ENCODE measurements at places on chromosomes 5 and 9. TPM values are rescaled to one million over a fixed set of nuclear protein-coding genes. Genes with fewer than 3 reads are reported as not detected.

GRCh38 chr9:129109952-129110739 lies 447 bp downstream of the CRAT start:
- no peak for DNase-seq

- no peak for DNase-seq
Measured at GRCh38 chr5:142382186-142382585, 57.4 kb upstream of the SPRY4 start.

DNA sequence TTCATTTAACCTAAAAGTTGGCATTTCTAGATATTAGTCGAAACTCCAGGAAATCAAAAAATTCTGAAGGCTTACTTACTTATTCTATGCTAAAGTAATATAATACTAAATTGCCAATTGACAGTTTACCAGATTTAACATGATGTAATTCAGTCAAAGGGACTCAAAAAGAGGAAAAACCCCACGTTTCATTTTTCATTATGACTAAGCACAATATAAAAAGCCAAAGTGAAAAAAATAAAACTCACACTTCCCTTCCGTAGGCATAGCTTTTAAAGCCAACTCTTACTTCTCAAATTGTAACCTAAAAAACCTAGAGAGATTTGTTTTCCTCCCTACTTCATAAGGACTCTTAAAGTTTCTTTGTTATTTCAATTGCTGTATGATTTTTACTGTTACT lies 146.6 kb downstream of the RAPGEF6 start:
- DNase-seq, result no peak

- no peak for DNase-seq
Measured at GRCh38 chr5:142977363-142978051, 207.3 kb downstream of the ARHGAP26 start.

The CTSV gene
- total RNA-seq, result 0.34 TPM

The PCDHB16 gene
- total RNA-seq, result 5.9 TPM

DNA sequence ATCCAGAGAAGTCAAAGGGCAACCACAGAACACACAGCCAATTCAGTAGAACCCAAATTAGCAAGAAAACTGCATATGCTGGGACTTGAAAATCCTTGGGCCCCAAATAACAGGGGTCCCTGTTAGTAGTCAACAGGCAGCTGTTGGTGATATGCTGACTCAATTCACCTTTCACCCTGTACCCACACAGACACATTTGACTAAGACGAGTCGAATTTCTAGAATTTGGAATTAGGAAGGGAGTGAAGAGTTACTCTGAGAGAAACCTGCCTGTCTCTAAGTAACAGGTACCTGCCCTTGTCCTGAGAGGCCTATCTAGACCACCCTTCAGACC lies 821 bp upstream of the VCP start:
- no peak for DNase-seq

GRCh38 chr5:167440846-167441245 lies 850.6 kb upstream of the WWC1 start:
- DNase-seq, result no peak

- DNase-seq, result no peak
Measured at GRCh38 chr5:173291722-173292658, 36.2 kb downstream of the STC2 start.

- no peak for DNase-seq
Measured at GRCh38 chr5:167294882-167295680, 996.4 kb upstream of the WWC1 start.

- no peak for DNase-seq
Measured at GRCh38 chr9:137385061-137385655, 37.8 kb downstream of the EXD3 start.

DNA sequence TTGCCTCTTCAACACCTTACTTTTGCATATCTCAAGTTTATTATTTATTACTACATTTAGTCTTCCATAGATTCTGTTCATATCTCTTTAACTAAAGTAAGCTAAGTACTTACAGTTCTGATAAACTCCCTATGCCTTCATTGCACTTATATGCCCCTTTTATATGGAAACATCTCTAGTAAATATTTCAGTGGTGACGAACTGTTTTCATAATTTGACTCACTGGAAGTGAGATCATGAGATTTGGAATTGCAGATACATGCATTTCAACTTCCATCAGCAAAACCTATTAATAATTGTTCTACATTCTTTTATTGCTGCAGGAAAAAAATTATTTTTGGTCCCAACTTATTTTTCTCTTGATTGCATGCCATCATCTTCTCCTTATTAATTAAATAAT lies 263.5 kb downstream of the CD180 start:
- no peak for DNase-seq

GRCh38 chr5:76406673-76407072 lies 3.6 kb downstream of the IQGAP2 start:
- no peak for DNase-seq

GRCh38 chr5:121745407-121745806 lies 106.3 kb upstream of the FTMT start:
- DNase-seq, result no peak

The LVRN gene
- 0.46 TPM for total RNA-seq

The DRD1 gene
- 0.35 TPM for total RNA-seq

DNA sequence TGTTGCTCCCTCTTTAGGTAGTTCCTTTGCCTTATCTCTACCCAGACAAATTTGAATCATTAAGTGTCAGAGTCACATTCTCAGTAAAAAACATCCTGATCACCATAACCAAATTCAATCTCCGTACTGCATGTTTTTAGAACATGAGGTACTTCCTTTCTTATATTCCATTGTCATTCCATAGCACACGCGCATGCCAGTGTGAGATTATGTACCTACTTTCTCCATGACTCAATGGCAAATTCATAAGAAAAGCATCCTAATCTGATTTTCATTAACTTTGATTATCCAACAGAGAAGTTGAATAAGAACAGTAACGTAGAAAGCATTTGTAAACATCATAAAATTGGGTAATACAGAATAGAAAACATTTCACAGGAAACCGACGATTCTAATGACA lies 1118.6 kb upstream of the CDH9 start:
- no peak for DNase-seq

- no peak for DNase-seq
Measured at GRCh38 chr5:95809414-95809960, 13.0 kb downstream of the GLRX start.

The PKN3 gene
- total RNA-seq, result 4.2 TPM

DNA sequence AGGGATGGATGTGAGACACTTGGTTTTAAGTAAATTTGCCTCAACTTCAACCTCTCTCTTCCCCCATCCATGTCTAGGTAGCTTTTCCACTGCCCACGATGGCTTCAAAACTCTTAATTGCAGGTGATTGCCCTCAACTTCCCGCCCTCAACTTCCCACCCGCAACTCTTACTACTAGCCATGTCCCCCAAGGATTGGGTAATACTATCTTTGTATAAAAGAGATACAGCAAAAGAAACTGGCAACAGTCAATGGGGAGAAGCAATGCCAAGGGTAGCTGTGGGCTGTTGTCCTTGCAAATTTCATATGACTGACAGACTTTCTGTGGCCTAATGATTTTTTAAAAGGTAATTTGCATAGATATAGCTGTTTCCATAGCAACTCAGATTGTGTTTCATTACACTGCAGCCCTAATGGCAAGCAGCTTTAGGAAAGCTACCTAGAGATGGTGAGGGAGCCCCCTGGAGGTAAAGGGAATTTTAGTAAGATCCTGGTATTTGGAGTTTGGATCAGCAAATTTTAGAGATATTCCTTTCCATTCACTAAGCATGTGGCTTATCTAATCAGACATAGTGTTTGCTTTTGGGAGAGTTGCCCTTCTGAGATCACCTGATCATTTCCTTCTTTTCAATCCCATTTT lies 421.5 kb upstream of the DAP start:
- DNase-seq, result no peak

The GPSM1 gene
- total RNA-seq, result 40.0 TPM

The OTULINL gene
- 4.3 TPM for total RNA-seq

The GCNT1 gene
- 11.0 TPM for total RNA-seq

GRCh38 chr5:163612358-163613149 lies 107.1 kb downstream of the MAT2B start:
- DNase-seq, result no peak

The ADAMTS12 gene
- 32.9 TPM for total RNA-seq

DNA sequence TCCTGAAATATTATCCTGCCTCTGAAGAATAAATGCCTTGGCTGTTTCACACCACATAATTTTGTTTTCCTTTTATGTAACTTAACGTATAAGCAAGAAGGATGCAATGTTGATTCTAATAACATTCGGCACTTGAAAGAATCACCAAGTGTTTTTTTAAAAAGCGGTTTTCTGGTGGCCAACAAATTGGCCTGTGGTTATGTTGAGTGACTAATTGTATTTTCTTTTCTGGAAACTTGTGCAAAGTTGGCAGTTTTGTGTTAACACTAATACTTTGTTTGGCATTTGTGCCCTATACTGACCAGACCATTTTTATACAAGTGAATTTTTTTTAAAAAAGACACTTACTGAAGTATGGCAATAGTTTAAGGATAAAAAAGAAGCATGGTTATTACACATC lies 452.7 kb downstream of the BNC2 start:
- DNase-seq, result no peak

DNA sequence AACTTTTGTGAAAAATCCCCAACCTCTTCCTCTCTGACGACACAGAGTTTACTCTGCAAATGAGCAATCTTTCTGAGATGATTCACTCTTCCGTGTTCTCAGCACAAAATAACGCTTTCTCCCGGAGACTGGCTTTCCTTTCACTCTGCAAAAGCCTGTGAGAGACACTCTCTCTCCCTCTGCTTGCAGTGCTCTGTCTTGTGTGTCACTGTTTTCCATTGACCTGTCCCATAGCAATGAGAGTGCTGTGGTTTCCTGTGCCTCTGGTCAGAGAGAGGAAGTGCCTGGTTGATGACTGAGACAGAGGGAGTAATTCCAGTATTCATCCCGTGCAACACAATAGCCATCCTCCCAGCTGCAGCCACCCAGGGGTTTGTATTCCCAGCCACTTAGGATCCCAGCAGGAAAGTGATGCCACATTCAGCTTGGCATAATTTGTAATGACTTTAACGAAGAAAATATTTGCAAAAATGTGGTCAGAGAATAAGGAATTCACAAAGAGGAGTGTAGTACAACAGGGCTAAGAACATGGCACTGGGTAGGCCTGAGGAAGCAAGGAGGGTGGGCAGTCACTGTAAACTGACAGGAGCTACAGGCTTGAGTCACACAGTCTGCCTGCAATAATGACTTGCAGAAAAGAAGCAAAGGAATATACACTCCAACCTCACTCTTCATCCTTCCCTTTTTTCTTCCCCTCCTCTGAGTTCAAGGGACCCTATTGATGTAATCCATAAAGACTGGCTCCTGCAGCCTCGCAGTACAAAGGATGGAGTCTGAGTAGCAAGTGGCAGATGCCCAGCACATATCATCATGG lies 463.5 kb upstream of the RGMB start:
- DNase-seq, result no peak

GRCh38 chr9:37029304-37029775 lies 4.7 kb downstream of the PAX5 start:
- no peak for DNase-seq

The ARHGAP26 gene
- 16.4 TPM for total RNA-seq

DNA sequence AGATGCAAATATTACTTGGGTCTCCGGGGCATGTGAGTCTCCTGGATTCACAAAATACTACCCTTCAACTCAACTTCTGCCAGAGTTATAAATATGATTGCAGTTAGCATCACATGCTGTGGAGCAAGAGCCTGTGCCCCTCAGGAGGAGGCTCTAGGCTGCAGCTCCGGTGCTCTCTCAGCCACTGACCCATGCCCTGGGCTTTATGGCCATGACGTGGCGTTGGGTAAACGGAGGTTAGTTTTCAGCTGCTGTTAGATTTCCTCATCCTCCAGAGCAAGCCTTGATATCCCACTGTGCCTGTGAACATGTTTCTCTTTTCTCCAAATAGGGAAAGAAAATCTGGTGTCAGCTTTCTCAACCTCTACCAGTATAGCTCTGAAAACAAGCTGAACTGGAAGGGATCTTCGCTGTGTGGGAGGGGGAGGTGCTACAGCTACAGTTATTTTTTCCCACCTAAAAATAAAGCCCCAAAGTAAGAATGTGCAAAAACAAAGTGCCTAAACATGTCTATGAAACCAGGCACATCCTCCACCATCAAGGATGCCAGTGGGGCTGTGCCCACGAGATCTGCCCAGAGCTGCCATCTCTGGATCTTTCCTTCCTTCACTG lies 124.4 kb upstream of the GPR151 start:
- DNase-seq, result no peak

The CARTPT gene
- not detected for total RNA-seq

DNA sequence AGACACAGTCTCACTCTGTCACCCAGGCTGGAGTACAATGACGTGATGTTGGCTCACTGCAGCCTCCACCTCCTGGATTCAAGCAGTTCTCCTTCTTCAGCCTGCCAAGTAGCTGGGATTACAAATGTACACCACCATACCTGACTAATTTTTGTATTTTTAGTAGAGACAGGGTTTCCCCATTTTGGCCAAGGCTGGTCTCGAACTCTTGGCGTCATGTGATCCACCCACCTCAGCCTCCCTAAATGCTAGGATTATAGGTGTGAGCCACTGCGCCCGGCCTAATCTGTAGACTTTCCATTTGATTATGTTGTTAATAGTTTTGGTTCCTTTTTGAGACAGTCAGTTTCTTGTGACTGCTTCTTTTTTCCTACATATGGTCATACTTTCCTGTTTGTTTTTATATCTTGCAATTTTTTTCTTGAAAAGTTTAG lies 31.0 kb downstream of the MTREX start:
- no peak for DNase-seq

The KCNV2 gene
- total RNA-seq, result not detected

The FABP6 gene
- not detected for total RNA-seq

The INSYN2B gene
- 0.12 TPM for total RNA-seq

- no peak for DNase-seq
Measured at GRCh38 chr5:75710637-75711036, 6.6 kb downstream of the POC5 start.

DNA sequence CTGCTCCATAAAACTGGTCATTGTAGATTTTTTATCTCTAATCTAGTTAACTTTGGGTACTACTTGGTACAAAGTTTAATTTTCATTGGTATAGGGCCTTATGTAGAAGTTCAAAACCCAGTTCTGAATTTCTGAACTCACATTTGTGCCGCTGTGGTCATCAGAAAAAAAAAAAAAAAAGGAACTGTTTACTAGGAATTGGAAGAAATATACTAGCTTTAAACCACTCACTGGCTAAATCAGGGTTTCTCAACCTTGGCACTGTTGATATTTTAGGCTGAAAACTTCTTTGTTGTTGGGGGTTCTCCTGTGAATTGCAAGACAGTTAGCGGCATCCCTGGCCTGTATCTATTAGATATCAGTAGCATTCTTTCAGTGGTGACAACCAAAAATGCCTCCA lies 4.1 kb upstream of the ZFYVE16 start:
- no peak for DNase-seq

GRCh38 chr5:37494756-37495155 lies 115.6 kb downstream of the WDR70 start:
- DNase-seq, result no peak

The MYMK gene
- total RNA-seq, result not detected

The SNCB gene
- not detected for total RNA-seq

DNA sequence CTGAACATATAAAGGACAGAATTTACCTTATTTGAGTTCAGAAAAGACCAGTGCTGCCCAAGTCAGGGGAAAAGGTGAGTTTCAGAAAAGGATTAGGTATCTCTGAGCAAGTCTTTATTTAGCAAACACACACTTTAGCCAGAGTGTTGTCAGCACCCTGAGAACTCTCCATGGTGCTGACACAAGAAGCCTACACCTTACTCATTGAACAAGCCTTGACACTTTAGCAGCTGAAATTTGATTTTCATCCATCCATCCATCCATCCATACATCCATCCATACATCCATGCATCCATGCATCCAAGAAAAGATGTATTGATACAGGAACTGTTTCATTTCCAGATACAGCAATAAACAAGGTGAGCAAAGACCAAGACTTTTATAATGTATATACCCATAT lies 311.2 kb downstream of the TRIM32 start:
- DNase-seq, result no peak
